ENCODE measurements at places on chromosomes 7 and 10. TPM values are rescaled to one million over a fixed set of nuclear protein-coding genes. Genes with fewer than 3 reads are reported as not detected.

GRCh38 chr7:112572669-112573301, 92.0 kb downstream of the LSMEM1 start:
- no peak for DNase-seq

GRCh38 chr10:11949152-11949551, 93.5 kb downstream of the UPF2 start:
- no peak for DNase-seq

CXCL12 gene
- not detected for total RNA-seq

IQCE gene
- total RNA-seq = 28.3 TPM

GRCh38 chr7:135121868-135122267, 26.0 kb upstream of the TMEM140 start:
- DNase-seq = no peak

GRCh38 chr10:49074836-49075682, 40.3 kb downstream of the VSTM4 start:
- DNase-seq = no peak

ZNF736 gene
- total RNA-seq = 20.8 TPM

GRCh38 chr10:21213381-21213780, 312.1 kb downstream of the SKIDA1 start:
- DNase-seq = no peak

MYL10 gene
- total RNA-seq = not detected

ARPC1B gene
- total RNA-seq = 276 TPM

OR9A2 gene
- total RNA-seq = not detected

DNA sequence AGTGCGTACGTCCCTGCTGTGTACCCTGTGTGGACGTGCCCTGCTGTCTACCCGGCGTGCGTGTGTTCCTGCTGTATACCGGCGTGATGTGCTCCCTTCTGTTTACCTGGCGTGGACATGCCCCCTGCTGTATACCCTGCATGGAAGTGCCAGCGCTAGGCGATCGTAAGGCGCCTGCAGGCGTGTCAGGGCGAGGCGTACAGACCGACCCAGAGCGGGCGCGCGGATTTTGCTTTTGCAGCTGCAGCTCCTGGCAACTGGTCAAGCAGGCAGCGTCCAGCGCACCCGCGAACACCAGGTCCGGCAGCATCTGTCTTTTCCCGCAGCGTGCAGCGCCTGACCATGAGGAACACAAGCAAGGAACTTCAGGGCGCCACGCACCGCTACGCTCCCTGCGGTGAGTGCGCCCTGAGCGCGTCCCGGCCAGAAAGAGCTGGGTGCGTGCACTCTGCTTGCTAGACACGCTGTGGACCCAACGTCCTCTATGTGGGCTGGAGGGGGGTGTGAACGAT, 680 bp downstream of the C7orf57 start:
- peak; percentile 39 for DNase-seq

SVOPL gene
- total RNA-seq = 0.70 TPM

NAT16 gene
- not detected for total RNA-seq

GRCh38 chr10:43419997-43420368, 11.0 kb upstream of the HNRNPF start:
- no peak for DNase-seq

DNA sequence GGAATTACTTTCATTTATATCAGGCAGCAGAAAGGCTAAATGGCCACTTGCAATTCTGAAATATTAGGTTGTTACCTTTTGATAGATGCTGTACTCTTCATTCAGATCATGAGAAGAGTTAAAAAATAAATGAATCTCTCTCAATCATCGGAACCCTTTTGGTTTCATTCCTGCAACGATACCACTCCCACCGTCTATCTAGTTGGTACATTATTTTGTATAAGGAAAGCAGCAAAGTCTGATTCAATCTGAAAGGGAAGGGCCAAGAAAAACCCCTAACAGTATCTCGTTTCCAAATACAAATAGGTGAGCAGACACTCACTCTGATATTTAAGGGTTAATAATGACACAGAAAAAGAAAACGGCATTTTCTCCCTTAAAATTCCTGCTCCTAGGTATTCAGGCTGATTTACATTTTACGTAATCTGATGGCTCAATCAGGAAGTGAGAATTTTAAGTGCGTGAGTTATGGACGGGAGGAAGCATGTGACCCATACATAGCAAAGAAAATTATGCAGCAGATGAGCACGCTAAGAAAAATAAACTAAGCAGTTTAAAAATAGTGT, 209.4 kb upstream of the KLF14 start:
- DNase-seq = no peak

DNA sequence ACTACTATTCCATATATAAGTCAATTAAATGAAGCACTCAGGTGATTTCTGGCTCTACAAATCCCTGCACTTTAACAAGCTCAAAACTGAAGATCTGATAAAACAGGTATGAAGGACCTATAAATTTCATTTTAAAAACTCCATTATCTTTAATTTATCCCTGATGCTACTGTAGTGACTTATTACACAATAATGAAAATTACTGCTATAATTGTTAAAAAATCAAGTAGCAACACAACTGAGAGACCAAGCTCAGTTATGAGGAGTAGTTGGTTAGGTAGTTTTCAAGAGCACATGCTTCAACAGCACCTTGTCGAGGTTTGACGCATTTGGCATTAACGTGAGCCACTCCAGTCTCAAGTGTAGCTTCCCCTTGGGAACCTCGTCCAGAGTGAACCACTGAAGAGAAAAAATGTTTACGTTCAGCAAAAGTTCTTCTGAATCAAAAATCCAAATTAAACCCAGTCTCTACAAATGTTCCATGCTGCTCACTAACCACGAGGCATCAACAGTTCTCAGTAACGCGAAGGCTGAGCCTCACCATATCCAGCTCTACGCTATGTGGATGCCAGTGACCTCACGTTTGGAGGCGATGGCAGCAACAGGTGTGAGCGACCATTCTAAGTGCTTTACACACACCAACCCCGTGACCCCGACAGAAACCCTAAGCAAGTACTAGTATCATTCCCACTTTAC, 55.3 kb upstream of the NCAPG2 start:
- DNase-seq = no peak

DNA sequence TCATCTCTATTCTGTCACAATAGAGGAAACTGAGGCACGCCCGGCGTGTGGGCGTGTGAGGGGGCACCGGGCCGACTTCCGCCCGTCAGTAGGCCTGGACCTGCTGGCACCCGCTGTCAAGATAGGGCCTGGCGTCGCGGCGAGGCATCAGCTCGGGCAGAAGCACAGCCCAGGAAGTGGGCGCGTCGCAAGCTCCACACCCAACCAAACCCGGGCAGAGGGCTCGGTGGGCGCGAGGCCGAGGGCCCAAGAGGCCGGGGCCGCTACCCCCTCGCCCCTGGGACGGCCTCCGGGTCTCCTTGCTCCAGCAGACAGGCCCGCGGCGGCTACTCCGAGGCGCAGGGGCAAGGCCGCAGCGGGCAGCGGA, 91.2 kb downstream of the SPAG6 start:
- no peak for DNase-seq

GRCh38 chr10:97043563-97043855, 142.2 kb downstream of the SLIT1 start:
- no peak for DNase-seq

- DNase-seq = peak; percentile 93
These were observed 121.9 kb upstream of the AKR1E2 start for GRCh38 chr10:4704034-4704545.
